Stimulated activated CD8-positive, alpha-beta memory T cell treated with anti-CD3 and anti-CD28 coated beads, Interleukin-7, amount 100 ng/mL, for 1 hour (primary cell): ENCODE measurements at places on chromosomes 12 and 14.

GRCh38 chr14:86799244-86799647, 1193.7 kb downstream of the GALC start:
- DNase-seq, result no peak

GRCh38 chr14:91108941-91109611, 4.8 kb upstream of the DGLUCY start:
- no peak for DNase-seq

- no peak for DNase-seq
Observed at GRCh38 chr12:64694130-64695040, 64.8 kb downstream of the GNS start.

GRCh38 chr12:116517431-116518045, 41.6 kb upstream of the MAP1LC3B2 start:
- DNase-seq, result no peak

DNA sequence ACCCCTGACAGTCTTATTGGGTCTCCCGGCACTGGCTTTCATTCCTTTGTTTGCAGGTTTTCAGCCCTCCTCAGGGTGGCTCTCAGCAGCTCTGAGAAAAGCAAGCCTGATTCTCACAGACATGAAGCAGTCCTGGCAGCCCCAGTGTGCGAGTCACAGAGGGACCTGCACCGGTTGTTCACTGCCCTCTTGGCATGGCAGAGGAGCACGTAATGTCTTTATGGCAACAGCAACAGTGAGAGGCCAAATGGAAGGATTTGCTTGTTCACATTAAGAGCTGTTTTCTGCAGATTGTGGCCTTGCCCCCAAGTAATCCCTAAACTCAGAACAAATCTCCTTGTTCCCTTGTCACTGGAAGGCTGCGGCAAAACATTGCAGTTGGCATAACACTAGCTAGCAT, 3.4 kb downstream of the KCNA5 start:
- DNase-seq, result no peak
